ENCODE measurements at places on chromosomes 2 and 18. TPM values are rescaled to one million over a fixed set of nuclear protein-coding genes. Genes with fewer than 3 reads are reported as not detected.

GRCh38 chr2:168155046-168155445, 92.3 kb downstream of the STK39 start:
- DNase-seq, result no peak

GRCh38 chr2:66772618-66773017, 337.7 kb downstream of the MEIS1 start:
- DNase-seq, result no peak

DNA sequence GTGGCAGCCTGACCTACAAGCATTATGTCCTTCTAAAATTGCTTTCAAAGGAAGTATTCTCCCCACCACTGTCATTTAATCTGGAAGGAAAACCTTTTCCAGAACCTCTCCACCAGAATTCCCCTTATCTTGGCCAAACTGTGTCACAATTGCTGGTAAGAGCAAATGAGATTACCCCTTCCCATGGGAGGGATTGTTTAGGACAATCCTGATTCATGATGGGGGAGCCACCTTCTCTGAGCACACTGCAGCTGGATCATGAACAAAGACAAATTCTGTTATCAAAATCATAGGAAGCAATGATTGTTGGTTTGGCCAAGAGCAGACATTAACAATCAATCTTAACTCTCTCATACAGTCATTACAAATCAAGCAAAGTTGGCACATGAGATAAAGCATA, 18.1 kb upstream of the ATOH8 start:
- DNase-seq, result no peak

DNA sequence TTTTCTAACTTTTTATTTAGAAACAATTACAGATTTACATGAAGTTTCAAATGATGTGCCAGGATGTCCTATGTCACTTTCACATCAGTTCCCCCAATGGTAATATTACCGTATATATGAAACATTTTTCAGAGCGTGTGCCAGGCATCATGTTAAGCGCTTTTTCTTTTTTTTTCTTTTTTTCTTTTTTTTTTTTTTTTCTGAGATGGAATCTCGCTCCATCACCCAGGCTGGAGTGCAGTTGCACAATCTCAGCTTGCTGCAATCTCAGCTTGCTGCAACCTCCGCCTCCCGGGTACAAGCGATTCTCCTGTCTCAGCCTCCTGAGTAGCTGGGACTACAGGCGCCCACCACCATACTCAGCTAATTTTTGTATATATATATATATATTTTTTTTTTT, 5.6 kb upstream of the PPP4R1 start:
- DNase-seq, result no peak

- DNase-seq, result no peak
Observed at GRCh38 chr2:241834527-241835210, 24.0 kb downstream of the PDCD1 start.

Gene MPV17
- 128 TPM for polyA plus RNA-seq

Gene NEU4
- polyA plus RNA-seq, result 0.67 TPM

Gene CD8B2
- 0.13 TPM for polyA plus RNA-seq

Data from CD4-positive, CD25-positive, alpha-beta regulatory T cell (primary cell).